ENCODE measurements at places on chromosomes 2 and 18. TPM values are rescaled to one million over a fixed set of nuclear protein-coding genes. Genes with fewer than 3 reads are reported as not detected.

- no peaks in the 10 kb centered on the region for H3K27me3 ChIP-seq
- H3K4me3 ChIP-seq, result no peak overlapping the region
- no peak overlapping the region for H3K27ac ChIP-seq
These were observed 265.4 kb upstream of the SPOPL start for GRCh38 chr2:138236142-138236541.

- no peak for DNase-seq
- H3K27me3 ChIP-seq, result peaks cover 4% of the 10 kb centered on the region
- no peaks in the 10 kb centered on the region for H3K36me3 ChIP-seq
- H3K27ac ChIP-seq, result peak overlapping the region; percentile 67
- peaks cover 14% of the 10 kb centered on the region for H3K4me1 ChIP-seq
These were observed 25.2 kb downstream of the MYCN start for GRCh38 chr2:15965564-15966019.

DNA sequence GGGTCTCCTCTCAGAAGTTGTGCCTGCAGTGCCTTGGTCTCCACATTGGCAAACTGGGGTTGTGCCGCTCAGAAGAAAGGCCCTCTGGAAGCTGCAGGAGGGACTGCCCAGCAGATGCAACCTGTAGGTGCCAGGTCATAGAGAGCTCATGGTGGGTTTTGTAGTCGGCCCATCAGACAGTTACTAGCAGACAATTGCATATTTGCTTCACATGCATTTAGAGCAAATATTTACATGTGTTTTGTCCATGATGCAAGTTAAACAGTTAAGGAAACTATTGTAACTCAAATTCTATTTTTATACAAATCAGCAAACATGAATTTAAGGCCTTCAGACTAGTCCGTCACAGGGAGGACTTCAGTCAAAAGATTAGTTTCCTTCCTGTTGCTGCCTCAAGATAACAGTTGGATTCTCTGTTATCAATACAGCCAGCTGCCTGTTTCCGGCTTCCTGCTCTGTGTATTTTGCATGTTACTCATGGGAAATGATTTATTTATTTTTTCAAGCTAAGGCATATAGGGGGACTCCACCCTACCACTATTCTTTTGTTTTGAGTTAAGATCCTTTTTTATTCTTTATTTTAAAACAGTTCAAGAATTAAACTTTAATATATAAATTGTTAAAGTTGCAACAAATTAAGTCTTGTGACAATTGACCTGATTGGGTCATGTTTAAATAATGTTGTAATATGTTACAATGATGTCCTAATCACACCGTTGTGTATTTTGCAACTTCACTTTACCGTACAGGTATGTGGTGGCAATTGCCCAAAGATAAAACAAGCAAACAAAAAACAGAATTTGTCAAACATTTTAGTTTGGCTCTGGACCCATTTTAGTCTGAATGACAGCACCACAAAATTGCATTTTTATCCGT lies 133.5 kb downstream of the SPTBN1 start:
- no peaks in the 10 kb centered on the region for H3K27me3 ChIP-seq
- H3K4me3 ChIP-seq, result peak overlapping the region; percentile 61
- peaks cover 84% of the 10 kb centered on the region for H3K4me1 ChIP-seq
- no peak for DNase-seq
- peaks cover 6% of the 10 kb centered on the region for H3K36me3 ChIP-seq

DNA sequence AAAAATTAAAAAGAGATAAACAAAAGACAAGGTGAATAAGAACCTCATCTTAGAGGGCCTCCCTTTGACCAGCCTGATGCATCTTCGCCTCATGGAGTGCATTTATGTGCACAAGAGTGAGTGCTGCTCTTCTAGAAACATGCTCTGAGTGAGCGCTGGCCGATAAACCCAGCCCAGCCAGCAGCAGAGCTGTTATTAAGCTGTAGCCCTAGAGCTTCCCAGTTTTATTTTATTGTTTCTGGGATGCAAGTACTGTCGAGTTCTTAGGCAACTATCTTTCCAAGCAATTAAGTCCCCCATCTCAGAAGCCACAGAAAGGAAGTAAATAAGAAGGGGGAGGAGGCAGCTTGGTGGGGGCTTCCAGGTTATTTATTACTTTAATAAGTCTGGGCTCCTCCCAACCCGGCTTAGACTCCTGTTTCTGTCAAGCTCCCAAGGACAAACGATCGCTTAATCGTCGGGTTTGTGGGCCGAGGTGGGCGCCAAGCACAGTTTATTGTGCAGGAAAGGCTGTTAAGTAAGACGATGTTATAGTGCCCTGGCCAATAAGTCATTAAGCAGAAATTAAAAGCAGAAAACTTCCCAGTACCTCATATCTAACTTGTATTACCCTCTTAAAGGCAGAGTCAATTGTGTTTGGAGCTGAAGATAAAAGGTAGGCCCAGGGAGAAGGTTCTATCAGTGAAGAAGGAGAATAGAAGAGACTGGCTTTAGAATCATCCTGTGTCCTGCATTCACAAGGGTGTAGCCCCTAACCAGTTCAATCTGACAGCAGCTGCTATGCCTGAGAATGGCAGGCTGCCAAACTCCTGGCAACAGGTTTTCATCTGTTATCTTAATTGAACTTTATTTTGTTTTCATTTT lies 176.3 kb downstream of the PIK3C3 start:
- no peak overlapping the region for H3K27ac ChIP-seq
- H3K36me3 ChIP-seq, result no peaks in the 10 kb centered on the region
- H3K27me3 ChIP-seq, result peaks cover 6% of the 10 kb centered on the region
- no peak for DNase-seq
- H3K4me3 ChIP-seq, result no peak overlapping the region

DNA sequence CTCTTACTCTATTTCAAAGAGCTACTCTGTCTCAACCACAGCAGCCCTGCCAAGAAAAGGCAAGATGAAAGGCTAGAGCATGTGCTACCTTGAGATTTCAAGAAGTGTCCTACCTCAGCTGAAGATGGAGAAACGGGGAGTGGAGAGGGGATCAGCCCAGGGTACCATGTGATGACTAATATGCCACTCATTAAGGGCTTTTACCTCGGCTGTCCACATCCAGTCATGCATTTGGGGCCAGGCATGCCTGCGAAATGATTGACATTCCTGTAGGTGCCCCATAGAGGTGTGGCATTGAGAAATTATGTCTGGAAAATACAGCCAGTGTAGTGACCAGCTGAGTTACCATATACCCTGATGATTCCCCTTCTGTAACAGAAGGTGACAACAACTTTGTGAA lies 96.1 kb downstream of the NRP2 start:
- no peak overlapping the region for H3K27ac ChIP-seq
- H3K27me3 ChIP-seq, result peaks cover 3% of the 10 kb centered on the region
- H3K36me3 ChIP-seq, result peaks cover 1% of the 10 kb centered on the region
- no peak overlapping the region for H3K4me3 ChIP-seq

The NOL4 gene
- polyA plus RNA-seq, result not detected
